ENCODE measurements at places on chromosomes 1 and 21.
A peak's percentile ranks its signal among the peaks of the same experiment; 100 is the strongest.

DNA sequence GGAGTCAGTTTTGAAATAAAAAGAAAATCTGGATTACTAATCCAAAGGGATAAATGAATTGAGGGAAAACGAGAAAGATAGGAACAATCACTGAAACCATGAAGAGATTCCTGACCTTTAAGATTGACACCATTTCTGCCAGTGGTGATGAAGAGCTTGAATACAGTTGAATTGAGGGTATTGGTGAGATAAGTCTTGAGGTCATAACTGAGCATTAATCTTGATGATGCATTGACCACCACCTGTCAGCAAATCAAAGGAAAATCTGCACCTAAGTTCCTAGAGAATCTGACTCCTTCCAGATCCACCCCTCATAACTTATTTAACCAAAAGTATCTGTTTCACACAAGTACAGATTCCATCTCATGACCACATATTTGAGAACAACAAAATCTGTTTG, 21.6 kb downstream of the RPS27 start:
- no peak for DNase-seq

DNA sequence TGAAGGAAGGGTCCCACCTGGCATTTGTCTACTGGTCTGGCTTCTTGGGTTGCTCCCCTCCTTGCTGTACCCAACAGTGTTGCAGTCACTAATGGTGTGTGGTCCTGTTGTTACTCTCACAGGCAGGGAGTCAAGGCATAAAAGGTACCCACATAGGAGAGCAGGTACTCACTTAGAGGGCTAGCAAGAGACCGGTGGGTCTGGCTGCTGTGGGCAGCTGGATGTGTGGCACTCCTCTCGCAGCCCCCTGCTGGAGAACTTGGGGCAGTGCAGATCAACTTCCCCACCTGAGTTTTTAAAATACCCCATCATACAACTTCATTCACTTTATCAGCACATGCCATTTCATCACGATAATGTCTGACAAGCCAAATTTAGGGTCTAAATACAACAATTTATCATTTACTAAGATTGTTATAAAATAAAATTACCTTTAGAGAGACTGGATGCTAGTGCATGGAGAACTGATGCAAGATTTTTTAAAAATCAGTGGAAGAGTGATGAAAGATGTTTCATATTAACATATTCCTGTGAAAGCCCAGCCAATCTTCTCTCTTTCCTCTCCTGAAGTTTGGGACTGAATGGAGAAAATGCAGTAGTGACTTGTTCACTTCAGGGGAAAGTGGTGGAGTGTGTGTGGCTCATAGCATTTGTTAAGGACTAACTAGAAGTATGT, 42.8 kb downstream of the ACP6 start:
- peak; percentile 28 for DNase-seq

DNA sequence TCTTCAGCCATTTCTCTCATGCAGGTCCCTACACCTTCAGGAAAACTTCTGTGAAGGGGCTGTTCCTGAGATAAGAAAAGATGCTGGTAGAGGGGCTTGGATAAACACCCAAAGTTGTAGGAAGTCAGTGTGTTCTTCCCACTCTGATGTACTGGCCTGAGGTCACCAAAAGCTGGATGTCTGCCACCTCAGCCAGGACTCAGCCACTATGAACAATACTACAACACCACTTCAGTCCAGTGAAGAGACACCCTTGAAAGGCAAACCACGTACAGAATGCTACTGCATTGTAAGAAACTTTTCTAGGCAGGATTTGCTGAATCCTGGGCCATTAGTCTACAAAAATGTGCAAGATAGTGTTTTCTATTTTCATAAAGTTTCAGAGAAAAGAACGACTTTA, 2.4 kb downstream of the PTPN14 start:
- DNase-seq: peak; percentile 56

DNA sequence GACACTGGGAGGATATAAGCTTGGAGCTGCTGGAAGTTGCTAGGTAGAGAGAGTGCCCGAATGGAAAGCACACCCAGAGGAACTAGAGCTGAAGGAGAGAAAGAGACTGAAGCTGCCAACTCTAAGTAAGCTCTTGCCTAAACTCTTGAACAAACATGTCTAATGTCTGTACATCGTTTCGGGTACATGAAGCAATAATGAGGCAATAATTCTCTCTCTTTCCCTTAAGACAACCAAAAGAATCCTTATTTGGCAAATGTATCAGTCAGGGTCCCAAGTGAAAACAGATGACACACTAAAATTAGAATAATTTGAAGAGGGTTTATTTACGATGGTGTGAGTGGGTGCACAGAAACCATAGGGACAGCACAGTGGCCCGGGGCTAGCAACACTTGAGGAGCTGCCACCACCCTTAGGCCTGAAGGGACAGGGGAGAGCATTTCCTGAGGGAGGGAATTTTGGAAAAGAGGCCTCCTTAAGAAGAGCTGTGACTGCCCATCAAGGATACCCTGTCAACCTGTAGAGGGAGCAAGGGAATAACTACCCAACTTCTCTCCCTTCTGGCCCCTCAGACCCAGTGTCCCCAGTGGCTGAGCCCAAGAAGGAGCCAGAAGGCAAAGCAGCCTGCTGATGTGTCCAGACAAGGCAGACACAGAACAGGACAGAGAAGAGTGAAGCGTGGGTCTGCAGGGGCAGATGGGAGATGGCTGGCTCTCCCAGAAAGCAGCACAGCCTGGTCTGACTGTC, 36.1 kb upstream of the KHDRBS1 start:
- peak; percentile 6 for DNase-seq

GRCh38 chr1:32508761-32509160, 30.5 kb upstream of the ZBTB8A start:
- DNase-seq: no peak

Measured in brain microvascular endothelial cell (primary cell).